ENCODE measurements at places on chromosomes 2 and 18.

DNA sequence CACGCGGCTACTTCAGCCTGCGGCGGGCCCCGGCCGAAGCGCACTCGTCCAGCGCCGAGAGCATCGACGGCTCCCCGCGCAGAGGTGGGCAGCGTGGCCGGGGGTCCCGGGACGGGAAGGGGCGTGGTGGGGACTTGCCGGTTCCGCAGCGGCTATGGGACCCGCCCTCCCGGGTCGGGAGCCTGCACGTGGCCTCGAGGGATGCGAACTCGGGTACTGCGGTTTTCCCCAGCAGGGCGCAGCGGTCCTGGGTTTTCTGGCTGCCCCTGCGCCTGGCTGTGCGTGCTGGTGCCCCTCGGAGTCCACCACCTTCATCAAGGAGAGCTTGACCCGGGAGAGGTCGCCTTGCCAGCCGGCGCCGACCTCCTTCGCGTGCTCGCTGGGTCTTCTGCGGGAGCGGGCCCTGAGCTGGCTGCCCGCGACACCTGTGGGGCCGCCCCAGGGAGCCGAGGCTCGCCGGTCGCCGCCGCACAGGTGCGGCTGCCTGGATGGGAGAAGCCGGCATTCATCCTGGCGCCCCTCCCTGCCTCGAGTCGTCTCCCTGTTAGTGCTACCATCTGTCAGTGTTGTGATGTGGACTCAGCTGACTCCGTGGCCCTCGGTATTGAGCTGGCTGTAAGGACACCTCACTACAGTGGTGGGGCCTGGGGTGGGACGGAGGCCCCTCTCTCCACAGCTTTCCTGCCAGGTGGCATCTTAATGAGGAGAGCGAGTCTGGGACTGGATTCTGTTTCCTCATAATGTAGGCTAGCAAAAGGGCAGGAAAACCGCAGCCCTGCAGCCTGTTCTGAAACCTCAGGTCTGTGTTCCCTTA, 177.3 kb downstream of the AGAP1 start:
- DNase-seq = no peak

- DNase-seq = no peak
These were observed 199.7 kb downstream of the TPGS2 start for GRCh38 chr18:36629138-36629530.

- DNase-seq = no peak
These were observed 860 bp upstream of the KCNJ3 start for GRCh38 chr2:154697418-154698252.

GRCh38 chr2:158046121-158046880, 55.4 kb upstream of the UPP2 start:
- DNase-seq = no peak

- no peak for DNase-seq
These were observed 226.9 kb downstream of the VAPA start for GRCh38 chr18:10140461-10141282.

- DNase-seq = no peak
These were observed 612.8 kb downstream of the RNF144A start for GRCh38 chr2:7530001-7530400.

DNA sequence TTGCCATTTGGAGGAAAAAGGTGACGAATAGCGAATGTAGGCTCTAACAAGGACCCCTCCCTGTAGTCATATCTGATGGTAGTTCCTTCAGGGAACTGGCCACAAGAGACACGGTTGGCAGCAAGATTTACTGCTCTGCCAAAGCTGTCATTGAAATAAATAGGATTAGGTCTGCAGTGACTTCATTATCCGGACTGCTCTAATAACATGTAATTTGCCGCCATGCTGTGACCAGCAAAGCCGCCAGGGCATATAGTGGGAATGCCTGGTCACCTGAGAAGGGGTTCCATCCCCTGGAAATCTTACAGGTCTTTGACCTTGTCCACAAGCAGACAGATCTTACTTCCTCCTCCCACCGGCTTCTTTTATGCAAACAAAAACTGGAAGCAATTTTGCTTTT, 59.4 kb upstream of the LAPTM4A start:
- no peak for DNase-seq

- DNase-seq = no peak
These were observed 39.7 kb downstream of the FOSL2 start for GRCh38 chr2:28432362-28432761.

- DNase-seq = no peak
These were observed 239.1 kb downstream of the SCG2 start for GRCh38 chr2:223363085-223363484.

DNA sequence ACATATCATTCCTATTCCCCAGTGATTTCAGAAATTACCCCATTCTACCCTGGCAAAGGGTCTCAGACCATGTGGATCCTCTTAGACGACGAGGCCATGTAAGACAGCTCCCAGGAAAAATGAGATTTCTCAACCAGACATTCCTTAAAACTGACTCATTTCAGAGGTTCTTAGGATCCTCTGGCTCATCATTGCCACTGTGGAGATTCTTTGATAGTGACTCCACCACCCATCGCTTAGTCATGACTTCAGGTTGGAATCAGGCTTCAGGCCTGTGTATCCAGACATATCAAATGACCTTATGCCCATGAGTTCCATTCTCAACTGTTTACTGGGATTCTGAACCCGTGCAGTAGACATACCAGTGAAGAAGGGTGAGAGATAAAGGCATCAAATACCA, 245.6 kb upstream of the TCF4 start:
- DNase-seq = no peak

DNA sequence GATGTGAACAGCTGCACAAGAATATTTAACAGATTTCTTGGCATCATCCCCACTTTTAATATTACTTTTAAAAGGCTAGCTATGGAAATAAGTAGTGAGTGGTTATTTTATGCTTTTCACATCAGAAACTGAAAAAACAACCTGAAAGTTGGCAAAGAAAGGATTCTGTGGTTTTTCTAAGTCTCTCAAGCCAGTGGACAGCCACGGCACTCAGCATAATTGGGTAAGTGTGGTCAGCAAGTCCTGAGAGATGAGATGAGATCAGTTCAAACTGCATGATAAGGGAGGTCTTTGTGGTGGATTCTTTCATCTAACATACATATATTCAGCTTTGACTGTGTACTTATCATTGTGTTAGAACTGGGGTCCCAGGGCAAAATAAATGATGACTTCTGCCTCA, 105.2 kb downstream of the LYPD6B start:
- no peak for DNase-seq

- peak; percentile 63 for DNase-seq
These were observed 77.0 kb upstream of the TMEM200C start for GRCh38 chr18:5972298-5972697.

DNA sequence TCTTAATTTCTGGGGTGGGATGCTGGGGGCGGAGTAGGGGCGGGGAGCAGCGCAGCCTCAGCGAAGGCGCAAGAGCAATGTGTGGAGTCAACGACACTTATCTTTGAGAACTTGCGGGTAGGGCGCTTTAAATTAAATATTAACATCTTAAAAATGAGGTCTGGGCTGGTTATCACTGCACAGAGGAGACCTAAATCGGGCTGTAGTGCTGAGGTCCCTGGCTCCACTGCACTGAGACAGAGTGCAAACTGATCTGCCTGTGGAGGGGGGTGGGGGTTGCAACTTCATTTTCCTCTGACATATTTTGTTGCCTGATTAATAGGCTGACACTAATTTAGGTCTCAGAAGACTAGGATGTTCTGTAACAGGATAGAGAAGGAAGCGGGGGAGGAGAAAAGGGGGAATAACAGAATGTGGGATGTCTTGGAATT, 253.0 kb upstream of the FANCL start:
- DNase-seq = no peak

DNA sequence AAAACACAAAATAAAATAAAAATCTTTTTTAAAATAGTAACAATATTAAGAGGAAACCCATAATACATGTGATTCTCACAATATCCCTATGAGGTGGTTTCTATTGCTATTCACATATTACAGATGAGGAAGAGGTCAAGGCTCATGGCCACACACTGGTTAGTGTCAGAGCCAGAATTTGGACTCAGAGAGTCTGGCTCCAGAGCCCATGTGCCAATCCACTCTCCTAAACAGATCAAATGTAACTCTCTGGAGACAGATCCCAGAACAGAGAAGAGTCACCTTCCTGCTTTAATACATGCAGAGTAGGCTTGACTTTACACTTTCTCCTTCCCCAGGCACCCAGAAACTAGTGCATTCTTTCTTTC, 10.1 kb upstream of the SLC11A1 start:
- DNase-seq = no peak

- no peak for DNase-seq
These were observed 50.4 kb upstream of the TMEM247 start for GRCh38 chr2:46428911-46429436.

DNA sequence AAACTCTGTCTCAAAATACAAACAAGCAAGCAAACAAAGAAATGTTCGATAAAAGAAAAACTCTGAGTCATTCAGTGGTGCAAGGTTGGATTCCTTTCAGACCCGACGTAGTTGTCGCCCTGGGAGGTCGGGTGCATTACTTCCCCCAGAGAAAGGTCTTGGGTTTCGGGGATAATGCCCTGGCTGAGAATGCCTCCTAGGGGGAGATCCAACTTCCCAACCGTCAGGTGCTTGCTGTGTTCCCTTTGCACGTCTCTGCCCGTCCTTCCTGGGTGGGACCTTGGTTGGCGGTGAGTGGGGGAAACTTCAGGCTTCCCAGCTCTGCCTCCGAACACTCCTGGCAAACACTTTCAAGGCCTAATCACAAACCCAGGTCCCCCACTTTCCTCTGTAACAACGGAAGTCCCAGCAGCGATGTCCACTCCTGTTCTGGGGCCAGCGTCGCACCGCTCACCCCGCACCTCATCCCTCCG, 609 bp downstream of the TPGS2 start:
- no peak for DNase-seq

GRCh38 chr2:42752314-42752713, 11.6 kb downstream of the OXER1 start:
- DNase-seq = peak; percentile 55

DNA sequence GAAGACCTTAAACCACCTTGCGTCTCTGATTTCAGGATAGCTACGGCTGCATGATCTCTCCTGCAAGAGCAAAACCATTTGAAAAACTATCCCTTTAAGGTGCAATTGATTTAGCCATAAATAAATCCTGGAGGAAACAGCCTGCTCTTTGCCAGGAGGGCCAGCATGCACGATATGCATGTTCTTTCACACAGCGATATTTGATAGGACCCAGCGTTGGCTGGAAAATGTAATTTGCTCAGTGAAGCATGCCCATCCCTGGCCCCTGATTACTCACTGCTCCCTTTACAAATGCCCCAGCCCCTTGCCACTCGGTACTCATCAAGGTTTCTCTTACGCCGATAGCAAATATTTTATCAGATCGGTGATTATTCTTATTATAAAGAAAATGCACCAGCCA, 315.4 kb downstream of the CDH2 start:
- DNase-seq = no peak

DNA sequence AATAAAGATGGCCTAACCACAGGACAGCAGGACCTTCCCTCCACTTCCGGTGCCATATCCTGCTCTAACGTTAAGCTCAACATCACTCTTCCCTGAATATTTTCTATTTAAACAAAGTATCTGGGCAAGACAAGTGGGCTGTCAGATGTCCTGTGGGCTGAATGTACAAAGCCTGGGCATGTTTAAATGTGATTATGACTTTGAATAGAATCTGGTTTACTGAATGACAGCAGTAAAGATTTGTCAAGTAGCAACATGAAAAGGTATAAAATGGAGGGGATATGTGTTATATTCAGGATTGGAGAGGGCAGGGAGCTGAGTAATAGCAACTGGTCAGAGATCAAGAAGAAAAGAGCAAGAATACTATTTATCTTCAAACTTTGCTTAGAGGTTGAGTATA, 540.9 kb downstream of the NRXN1 start:
- DNase-seq = no peak

DNA sequence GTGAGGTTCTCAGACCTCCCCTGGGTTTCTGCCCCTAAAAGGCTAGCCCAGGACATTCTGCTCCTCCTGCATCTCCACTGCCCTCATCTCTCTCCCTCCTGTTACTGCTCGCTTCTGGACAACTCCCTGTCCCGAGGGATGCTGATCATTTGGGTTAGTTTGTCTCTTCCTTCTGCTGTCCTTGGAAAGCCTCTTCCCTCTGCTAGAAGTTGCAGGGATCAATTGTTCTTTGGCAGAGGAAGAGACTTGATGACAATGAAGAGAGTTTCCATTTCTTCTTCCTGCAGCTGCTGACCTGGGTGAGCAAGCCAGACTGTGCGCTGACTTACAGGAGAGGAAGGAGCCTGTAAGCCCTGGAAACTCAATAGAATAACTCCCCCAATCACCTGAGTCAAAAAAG, 68.9 kb downstream of the RDH14 start:
- DNase-seq = no peak

DNA sequence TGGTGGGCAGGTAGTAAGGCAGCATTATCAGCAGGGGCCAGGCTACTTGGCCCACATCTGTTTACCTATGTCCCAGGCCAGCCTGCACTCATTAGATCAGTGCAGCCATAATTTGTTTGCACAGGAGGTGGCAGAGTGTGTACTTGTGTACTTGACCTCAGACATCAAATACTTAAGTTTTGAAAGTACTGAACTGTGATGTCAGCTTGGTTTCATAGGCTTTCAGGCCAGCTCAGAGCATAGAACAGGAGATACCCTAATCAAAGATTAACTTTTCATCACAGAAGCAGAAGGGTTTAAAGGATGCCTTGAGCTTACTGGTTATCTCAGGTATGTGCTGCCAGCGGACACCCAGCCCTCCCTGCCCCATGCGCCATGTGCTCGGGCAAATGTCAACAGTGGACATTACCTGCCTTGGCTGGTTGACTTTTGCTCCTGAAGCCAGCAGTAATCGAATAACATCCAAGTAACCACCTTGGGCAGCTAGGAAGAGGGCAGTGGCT, 33.2 kb downstream of the ANKRD29 start:
- DNase-seq = no peak

DNA sequence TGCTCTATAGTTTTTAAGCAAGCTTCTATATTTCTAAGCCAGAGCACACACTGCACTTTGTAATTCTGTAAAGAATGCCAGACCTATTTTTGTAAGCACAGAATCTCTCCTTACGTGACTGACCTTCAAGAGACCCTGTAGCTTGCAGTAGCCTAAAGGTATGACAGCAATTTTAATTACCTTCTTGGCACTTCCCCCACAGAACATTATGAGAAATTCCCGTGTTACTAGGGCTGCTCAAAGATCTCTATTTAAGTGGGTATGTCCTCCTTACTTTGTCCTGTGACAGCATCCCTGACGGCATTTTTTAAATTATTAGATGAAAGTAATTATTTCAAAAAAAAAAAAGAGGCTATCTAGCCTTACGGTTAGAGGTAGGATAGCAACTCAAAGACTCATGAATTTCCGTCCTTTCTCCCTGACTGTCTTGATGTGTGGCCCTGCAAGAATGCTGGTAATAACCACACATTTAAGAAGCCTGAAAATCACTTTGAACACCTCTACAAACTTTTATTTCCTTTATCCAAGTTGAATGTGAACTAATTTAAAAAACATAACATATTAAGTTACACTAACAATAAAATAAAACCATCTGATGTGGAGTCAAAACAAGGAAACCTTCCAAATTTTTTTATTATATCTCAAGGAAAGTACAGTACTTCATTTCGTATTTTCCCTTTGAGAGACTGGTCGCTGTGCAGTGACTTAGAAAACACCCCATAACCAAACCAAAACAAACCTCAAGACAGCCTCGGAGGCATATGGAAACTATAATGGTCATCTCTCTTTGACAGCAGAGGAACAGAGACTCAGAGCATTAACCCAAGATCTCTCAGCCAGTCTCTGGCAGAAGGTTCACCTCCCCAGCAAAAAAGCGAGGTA, 54.9 kb downstream of the THUMPD2 start:
- no peak for DNase-seq

GRCh38 chr2:220892018-220892634, 680.0 kb downstream of the EPHA4 start:
- DNase-seq = no peak
